HFFc6 (cell line): ENCODE measurements at places on chromosomes 4 and X. TPM values are rescaled to one million over a fixed set of nuclear protein-coding genes. Genes with fewer than 3 reads are reported as not detected.

DNA sequence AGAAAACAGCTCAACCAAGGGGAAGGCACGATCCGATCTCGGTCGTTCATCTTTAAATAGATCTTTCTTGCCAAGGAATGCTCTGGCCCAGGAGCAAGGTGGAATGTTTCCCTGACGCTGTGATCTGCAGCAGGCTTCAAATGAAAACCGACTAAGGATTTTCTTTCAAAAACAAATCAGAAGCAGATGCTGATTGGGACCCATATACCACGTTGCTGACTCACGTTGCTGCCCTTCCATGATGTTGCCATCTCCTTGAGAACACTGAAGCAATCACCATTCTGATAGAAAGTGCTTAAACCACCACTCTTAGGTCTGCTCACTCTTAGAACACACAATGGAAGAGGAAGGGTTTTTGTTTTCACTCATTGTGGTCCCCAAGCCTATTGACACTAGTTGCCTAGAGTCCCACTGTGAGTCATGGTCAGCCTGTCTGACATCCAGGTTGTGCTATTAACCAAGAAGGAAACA lies 26.1 kb downstream of the LAMTOR3 start:
- DNase-seq: peak; percentile 73

DNA sequence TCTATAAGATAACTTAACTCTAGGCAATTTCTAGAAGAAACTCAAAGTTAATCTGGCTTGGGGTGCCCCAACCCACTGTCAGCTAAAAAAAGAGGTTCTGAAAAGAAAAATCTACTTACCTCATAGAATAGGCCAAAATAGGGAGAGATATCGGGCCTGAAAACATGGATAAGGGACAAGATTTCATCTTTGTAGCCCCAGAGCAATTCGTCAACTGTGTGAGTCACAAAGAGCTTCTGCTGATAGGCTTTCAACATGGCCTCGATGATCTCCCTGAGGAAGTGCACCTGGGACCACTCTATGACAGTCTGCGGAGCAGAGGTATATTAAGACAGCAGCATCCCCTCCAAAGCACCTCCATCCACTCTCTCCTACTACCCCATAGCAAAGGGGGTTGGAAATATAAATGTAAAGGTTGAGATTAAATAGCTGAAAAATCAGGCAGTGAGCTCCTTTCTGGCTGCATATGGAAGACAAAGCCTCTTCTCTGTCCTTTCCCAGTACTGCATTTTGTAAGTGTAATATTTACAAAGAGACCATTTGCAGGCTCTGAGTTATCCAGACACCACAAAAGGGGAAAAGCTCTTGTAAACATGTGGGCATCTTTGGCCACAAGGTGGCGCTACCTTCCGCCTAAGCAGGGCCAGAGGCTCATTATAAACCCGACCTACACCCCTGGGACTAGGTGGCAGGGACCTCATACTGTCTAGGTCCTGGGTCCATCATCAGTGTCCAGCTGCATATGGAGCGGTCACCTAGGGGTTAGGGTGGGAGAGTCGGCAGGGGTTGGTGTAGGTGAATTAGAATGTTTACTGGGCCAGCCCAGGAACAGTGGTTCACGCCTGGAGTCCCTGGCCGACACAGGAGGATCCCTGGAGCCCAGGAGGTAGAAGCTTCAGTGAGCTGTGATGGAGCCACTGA lies 31.5 kb upstream of the NUP54 start:
- DNase-seq: peak; percentile 63

DNA sequence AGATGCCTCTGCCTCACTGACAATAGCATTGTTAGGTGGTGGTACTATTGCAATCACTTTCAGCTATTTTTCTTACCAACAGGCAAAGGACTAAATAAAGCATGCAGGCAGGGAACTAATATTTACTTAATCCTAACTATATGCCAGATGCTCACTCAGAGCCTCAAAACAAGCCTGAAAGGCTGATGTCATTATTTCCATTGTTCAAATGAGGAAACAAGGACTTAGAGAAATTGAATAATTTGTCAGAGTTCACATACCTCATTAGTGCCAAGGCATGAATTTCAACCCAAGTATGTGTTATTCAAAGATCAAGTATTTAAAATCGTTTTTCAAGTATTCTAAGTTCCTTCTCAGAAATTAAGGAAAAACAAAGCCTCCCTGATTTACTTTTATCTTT lies 374.9 kb upstream of the TECRL start:
- no peak for DNase-seq

GRCh38 chr4:173192375-173193162 lies 24.0 kb downstream of the GALNT7 start:
- DNase-seq: no peak

DNA sequence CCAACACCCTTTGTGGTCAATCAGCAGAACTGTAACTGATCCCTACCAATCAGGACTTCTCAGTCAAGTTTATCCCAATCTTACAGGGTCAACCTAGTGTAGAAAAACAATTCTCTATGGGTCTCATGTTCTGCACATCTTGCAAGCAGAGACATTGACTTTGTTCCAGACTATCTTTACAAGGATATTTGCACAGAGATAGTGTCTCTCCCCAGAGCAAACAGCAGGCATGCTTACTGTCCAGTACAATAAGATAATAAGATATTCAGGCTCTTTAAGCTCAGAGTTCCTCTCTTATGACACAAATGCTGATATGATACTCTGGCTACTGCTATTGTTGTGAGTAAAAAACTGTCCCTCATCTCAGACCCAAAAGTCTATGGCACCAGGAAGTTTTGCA lies 53.2 kb downstream of the ACSL4 start:
- DNase-seq: no peak

CXCL10 gene
- total RNA-seq: not detected in 3 replicates

DNA sequence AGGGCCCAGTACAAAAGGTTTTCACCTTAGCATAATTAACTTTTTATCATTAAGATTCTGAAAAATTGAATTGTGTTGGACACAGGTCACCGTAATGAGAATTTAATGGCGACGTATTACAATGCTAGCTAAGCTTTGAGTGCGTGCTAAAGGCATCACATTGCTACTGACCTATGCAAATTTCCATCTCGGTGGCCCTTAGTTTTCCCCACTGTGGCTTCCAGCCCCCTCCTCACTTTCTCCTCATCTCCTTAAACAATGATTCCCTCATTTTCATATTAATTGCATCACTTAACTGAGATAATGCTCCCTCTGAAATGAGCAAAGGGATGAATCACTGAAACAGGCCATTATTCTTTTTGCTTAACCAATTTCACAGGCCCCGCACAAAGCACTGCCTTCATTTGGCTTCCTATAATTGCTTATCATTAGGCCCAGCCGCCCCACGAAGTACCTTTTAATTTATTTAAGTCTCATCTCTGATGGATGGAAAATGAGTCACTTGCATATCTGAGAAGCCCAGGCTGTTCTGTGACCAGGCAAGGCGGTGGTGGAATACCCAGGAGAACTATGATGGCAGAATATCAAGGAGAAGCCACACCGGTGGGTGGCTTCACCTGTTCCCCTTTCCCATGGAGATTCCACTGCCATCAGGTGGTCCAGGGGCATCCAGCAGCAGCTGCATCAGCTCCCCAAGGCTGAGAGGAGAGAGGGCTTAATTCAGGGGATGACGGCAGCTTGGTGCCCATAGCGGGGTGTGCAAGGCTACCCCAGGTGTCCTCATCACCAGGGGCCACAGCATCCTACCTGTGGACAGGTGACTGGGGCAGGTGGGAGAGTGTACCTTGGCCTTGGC lies 223.8 kb upstream of the BOD1L1 start:
- no peak for DNase-seq

DNA sequence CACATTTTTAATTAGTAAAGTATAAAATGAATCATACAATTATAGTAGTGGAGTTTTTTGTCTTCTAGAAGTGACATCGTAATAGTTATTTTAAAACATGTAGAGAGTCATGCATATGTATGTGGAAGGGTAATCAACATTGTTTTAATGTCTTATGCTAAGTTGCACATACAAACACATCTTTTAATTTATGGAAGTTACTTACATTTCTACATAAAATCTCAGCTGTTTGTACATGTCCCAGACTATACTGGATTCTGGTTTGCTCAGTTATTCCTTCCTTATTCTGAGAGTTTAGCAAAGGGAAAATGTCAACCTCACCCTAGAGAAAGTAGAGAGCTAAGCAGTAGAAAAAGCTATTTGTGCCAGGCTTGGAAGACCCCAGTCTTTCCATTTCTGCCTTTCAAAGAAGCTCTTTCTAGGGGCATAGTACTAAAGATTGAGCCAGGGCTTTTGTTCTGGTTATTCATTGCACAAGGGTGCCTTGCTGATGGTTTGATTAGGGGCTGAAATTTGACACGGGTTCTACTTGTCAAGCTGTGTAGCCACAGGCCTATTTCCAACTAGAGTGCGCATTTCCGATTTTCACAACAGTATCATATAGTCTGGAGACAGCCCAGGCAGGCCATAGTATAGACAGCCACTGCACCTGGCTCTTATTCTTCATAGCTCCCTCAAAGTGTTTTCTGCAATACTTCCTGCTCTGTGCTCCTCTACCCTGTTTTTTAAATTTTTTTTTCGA lies 106.3 kb downstream of the RPA4 start:
- no peak for DNase-seq

DNA sequence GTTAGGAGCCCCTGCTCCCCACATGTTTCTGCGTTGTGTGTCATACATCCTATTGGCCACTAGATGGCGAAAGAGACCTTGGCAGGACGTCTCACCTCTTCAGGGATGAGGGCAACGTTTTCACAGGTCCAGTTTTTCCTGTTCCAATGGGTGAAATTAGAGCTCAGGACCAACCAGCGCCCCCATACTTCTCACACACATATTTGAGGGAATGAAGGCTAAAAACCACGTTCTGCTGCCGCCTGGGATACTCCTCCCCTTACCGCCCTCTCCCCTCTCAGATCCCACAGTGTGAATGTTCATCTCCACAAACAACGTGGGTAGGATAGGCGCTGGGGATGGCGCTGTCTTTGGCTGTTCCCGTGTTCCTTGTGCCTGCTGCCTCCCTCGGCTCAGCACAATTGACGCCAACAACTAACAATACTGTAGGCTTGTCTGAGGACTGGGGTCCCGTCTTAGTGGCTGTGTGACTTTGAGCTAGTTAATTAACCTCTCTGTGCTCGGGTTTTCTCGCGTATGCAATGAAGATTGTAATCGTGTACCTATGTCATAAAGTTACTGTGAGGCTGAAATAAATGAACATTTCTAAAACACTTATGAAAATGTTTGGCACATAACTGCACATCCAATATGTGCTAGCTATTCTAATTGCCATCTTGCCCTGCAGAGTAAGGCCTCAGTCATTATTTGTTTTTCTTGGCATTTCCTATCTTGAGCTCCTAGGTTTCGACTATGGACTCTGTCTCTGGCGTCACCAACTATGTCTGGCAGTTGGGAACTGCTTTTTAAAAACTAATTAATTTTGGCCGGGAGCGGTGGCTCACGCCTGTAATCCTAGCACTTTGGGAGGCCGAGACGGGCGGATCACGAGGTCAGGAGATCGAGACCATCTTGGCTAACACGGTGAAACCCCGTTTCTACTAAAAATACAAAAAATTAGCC lies 181.3 kb upstream of the STK26 start:
- peak; percentile 1 for DNase-seq

DNA sequence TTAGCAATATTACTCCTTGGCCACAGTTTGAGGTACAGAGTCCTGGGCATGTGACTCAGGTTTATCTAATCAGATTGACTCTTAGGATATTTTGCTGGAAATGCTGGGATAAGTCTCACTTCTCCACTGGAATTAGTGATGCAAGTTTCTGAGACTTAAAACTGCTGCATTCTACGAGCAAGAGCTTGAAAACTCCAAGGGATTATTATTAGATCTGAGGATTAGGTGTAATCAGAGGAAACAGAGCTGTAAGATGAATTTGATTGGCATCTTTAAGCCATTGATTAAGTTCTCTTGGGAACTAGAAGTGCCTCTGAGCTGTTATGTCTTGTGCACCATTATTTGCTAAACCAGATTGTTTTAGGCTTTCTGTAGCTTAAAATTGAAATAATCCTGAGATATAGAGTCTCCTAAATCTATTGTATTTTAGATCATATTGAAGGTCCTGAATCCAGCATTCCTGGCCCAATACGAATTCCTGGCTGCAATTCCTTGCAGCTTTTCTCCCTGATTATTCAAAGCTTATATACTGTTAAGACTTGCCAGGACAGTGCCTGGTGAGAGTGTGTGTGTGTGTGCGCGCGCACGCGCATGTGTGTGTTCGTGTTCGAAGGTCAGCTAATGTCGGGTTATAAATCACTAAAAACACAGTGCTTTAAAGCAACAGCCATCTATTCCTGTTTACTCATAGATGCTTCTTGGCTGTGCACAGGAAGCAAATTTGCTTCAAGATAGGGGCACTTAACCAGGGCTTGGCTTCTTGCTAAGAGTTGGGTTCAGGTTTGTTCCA lies 735.1 kb downstream of the STIM2 start:
- DNase-seq: no peak

DNA sequence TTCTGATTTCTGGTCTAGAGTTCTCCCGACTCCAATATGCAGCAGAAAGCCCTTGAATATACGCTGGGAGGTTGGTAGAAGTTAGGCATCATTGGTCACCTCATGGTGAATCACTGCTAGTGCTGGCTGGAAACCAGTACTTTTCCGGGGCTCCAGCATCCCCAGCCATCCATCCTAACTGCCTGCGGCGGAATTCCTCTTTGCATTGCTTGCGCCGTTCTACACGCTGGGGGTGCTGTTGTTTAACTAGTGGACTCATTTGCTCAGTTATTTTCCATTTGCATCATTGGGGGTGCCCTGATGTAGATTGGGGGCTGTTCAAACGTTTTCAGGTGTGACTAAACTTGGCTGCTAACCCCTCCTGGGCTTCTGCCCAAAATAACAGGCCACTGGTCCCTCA lies 23.3 kb upstream of the GPR50 start:
- DNase-seq: peak; percentile 78

CT45A2 gene
- not detected in 3 replicates for total RNA-seq

- DNase-seq: no peak
Measured at GRCh38 chrX:123959281-123960063, 2.0 kb upstream of the STAG2 start.

GRCh38 chr4:86092684-86093083 lies 267.2 kb downstream of the MAPK10 start:
- peak; percentile 73 for DNase-seq

DNA sequence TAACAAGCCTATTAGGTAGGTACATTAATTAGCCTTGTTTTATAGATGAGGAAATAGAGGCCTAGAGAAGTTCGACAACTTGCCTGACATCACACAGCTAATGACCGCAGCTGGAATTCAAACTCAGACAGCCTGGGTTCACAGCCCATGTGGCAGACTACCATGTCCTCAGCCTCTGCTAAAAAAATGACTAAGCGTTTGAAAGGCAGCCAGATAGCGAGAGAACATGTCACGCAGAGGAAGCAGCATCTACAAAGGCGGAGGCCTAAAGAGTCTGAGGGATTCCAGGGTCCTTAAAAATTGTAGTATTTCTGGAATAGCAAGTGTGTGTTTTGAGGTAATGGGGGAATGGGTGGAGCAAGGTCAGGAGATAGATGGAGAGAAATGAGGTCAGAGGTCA lies 33.2 kb upstream of the BMP15 start:
- DNase-seq: no peak

DNA sequence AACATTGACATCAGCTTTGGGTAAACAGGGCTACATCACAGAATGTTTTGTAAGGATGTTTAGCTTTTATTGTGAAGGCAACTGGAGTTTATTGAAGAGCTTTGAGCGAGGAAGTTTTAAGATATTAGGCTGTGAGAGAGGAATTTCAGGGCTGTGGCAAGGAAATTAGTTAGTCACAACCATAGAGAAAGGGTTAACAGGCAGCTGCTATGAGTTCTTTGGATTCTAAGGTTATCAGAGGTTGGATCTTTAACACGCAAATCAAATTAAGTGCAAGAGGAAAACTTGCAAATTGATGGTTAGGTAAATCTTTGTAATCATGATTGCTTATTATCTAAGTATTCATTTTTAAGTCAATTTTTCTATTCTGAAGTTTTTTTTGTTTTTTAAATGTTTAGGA lies 156.0 kb downstream of the UGT8 start:
- no peak for DNase-seq

MTNR1A gene
- total RNA-seq: not detected in 3 replicates

- DNase-seq: no peak
Measured at GRCh38 chrX:21153503-21153902, 220.7 kb upstream of the CNKSR2 start.
